ENCODE measurements at places on chromosomes 1 and 21. TPM values are rescaled to one million over a fixed set of nuclear protein-coding genes. Genes with fewer than 3 reads are reported as not detected.
A peak's percentile ranks its signal among the peaks of the same experiment; 100 is the strongest.

DNA sequence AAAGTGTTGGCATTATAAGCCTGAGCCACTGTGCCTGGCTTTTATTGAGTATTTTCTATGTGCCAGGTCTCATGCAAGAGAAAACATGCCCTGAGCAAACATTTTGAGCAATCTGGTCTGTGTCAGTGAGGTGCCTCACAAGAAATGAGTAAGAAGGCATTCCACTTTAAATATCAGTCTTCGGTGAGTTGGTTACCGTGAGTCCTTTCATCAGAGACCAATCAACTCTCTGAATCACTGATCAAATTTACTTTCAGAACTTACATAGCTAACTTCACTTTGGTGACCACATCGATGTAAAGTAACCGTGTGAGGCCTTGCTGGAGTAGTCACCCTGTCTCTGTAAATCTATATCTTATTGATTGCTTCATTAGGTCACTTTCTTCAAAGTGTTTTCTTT, 14.3 kb upstream of the DDX59 start:
- DNase-seq, result no peak

SNRNP40 gene
- 82.5 TPM for polyA plus RNA-seq

- no peak for DNase-seq
These were observed 293.5 kb downstream of the NTNG1 start for GRCh38 chr1:107434361-107434693.

- no peak for DNase-seq
These were observed 573 bp upstream of the CPT2 start for GRCh38 chr1:53196017-53196484.

GRCh38 chr1:179785031-179785431, 41.9 kb downstream of the FAM163A start:
- DNase-seq, result peak; percentile 77

DNA sequence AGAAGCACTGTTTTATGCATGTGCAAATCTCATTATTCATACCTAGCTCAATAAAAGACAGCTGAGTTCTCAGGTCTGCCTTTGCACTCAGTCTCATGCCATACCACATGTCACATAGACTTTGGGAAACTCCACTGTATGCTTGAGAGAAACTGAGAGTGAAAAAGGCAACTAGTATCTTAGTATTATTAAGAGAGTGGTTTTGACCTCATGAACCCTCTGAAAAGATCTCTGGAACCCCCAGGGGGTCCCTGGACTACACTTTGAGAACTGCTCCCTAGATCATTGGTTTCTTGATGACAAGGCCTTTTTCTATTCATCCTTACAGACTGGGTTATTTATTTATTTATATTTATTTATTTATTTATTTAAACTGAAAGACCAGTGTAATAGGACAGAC, 3.7 kb upstream of the RHEX start:
- DNase-seq, result no peak

DNA sequence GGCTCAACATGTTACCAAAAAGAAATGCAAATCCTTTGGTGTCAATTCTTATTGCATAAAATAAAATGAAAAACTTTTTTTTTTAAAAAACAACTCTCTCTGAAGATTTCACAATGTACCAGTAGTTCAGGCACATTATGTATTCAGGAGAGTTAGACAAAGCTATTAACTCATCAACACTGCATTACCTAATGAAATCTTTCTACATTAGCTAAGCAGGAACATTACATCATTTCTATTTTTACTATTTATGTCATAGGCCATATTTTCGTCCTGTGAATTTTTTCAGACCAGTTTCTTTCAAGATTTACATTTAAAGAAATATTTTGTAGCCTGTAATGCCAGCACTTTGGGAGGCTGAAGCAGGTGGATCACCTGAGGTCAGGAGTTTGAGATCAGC, 366.2 kb downstream of the USH2A start:
- DNase-seq, result no peak

DNA sequence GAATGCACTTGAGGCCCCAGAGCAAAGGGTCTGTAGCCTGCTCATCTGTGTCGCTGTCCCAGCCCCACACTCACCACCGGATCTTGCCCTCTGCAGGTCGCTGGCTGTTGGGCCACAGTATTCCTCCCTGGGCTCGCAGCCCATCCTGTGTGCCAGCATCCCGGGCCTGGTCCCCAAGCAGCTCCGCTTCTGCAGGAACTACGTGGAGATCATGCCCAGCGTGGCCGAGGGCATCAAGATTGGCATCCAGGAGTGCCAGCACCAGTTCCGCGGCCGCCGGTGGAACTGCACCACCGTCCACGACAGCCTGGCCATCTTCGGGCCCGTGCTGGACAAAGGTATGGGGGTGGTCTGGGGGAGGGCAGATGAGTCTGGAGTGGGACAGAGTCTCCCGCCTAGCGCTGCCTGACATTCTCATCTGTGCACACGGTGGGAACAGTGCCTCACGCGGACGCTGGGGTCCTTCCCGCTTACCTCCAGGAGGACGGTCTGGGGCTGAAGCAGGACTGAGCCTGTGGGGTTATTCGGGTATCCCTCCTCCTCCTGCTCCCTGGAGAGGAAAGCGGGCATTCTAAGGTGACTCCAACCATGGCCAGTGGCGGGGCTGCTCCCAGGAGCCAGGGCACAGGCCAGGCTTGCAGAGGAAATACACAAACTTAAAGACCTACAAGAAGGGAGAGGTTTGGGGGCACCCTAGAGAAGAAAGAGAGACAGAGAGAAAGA, 15.9 kb downstream of the WNT3A start:
- no peak for DNase-seq

FAM78B gene
- polyA plus RNA-seq, result 1.5 TPM

- no peak for DNase-seq
These were observed 23.4 kb downstream of the VAV3 start for GRCh38 chr1:107941531-107941930.

DNA sequence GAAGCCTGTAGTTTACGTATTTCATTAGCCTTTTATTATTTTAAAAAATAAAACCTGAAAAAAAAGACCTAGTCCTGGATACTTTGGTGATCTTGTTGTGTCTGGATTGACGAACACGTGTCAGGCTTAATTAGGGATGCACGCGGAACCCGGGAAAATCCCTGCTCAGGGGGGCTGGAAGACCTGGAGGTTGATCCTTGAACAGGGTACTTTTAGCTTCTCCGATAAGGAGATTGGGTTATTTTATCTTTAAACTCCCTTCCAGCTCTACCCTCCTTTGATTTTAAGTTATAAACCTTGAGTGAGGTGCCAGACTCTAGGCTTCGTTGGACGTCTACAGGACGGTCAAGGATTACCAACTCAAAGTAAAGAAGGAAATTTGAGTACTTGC, 552 bp upstream of the ZNF691 start:
- DNase-seq, result no peak

DNA sequence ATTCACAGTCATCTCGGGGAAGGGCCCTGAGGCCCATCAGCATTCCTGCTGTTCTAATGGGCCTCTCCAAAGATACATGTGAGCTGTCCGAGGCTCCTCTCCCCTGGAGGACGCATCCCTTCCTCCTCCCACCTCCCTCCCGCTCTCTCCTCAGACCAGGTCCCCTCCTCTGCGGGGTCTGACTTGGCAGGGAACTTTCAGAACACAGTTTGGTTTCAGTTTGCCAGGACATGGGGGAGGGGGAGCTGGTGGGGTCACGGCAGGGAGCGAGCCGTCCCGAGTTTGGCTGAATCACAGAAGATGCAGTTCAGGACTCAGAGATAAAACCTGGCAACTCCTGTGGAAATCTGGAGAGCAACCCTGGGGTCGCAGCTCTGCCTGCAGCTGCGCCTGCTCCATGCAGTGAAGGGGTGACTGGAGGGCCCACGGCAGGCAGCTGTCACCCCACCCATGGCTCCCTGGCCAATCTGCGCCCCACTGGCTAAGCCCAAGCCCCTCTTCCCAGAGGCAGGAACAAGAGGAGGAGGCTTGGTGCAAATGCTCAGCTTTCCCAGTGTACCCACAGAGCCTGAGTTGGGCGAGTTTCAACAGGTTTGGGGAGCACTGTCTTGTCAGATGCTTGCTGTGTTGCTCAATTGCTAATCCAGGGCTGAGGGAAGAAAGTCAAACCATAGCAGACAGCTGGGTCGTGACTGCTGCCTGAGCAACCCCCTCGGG, 5.7 kb downstream of the WNT4 start:
- DNase-seq, result no peak

DNA sequence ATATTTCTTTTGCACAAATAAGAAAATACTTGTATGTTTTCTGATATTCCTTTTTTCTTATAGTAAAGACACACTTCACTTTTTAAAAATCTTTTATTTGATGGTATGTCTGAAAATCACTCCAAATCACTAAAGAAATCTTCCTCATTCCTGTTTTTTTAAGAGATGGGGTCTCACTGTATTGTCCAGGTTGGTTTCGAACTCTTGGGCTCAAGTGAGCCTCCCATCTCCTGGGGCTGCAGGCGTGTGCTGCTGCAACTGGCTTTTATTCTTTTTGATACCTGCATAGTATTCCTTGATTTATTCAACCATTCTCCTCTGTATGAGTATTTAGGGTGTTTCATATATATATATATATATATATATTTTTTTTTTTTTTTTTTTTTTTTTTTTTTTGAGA, 88.1 kb downstream of the OSBPL9 start:
- no peak for DNase-seq

DNA sequence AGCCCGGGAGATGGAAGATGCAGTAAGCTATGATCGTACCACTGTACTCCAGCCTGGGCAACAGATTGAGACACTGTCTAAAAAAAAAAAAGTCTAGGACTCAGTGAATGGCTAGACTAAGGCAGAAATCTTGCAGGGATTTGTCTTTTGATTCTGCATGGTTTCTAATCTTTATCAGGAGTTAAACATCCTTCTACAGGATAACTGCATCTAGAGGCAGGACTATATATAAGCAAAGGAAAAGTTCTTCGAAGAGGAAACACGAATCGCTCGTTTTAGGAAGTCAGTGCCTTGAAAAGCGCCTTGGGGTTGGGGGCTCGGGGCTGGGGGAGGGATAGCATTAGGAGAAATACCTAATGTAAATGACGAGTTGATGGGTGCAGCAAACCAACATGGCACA, 602 bp upstream of the UFC1 start:
- no peak for DNase-seq

DNA sequence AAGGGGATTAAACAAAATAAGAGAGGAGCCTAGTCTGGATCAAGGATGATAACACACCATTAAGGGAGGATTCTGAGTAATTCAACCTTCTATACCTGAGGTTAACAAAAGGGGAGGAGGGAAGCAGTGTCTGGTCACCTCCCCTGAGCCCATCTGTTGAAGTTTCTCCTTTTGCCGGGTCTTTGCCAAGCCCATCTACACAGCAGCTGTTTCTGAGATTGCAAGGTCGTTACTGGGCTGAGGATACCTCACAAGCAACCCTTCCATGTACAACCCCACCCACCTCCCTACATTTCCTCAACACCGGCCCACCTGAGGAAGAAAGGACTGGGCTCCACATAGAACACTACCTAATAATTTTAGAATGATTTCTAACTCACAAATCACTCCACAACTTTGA, 26.3 kb downstream of the LRRC52 start:
- DNase-seq, result no peak

DNA sequence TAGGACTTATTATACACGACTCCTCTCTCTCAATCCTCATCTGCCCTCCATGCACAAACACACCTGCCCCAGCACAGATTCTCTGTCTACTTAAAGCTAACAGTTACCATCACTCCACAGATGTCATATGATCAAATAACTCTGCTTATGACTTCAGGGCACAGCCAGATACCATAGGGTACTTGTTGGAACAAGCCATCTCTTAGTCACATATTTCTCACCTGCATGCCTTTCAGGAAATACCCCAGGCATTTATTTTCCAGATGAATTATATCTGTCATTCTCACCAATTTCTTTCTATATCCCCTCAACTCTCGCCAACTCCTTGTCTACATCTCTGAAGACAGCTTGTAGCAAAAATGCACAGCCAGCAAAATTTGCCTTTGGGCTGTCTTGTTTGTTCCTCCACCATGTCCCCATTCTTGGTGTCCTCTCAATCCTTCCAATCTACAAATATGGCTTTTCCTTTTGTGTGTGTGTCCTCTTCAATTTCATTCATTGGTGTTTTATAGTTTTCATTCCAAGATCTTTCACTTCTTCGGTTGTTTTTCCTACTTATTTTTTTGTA, 353.9 kb upstream of the CAMK1G start:
- DNase-seq, result no peak

OR2L5 gene
- polyA plus RNA-seq, result not detected

GRCh38 chr1:214717351-214717750, 114.4 kb downstream of the CENPF start:
- DNase-seq, result peak; percentile 29

MRPS21 gene
- 65.9 TPM for polyA plus RNA-seq

DNA sequence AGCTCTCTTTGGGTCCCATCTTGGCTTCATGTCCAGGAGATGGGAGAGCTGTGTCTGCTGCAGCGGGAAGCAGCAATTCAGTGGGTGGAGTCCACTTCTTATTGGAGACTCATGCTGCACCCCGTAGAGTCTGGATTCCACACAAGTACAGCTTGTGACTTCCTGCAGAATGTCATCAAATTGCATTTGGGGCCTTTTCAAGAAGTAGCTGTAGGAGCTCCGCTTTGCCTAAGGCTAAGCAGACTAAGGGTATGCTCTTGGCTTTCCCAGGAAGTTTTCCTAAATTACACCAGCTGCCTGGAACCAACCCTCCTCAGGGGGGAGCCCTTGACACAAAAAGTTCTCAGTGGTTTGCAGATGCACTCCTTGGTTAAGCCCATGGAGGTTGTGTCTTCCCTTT, 5.7 kb upstream of the MOB3C start:
- no peak for DNase-seq

GRCh38 chr1:99456536-99456935, 189.4 kb upstream of the PALMD start:
- no peak for DNase-seq

DNA sequence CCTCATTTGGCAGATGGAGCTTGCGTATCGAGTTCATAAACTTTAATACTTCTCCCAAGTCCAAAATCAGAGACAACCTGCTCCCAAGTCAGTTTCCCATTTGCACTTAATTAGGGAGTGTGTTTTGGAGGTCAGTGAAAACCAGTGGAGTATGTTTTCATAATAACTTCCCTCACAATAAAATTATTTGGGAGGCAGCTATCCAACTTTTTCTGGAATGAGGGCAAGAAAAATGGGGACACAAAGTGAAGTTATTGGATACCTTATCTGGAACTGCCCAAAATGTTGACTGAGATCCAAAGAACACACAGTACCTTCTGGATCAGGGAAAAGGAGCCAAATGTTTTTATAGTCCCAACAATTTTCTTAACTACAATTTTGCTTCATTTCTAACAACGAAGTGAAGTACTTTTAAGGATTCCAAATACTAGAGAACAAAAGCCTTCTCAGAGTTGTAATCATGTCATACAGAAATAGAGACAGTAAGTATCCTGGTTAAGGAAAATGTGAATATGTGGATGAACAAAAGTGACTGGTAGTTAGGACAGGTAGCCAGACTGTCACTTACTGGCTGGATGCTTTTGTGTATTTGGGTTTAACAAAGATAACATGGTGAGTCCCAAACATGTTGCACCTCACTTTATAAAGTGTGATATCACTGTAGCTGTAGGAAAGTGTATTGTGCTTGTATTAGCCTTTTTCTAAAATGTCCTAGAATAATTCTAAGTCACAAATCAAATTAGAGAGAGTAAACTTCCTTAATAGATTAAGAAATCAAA, 325.0 kb downstream of the HLX start:
- no peak for DNase-seq

All from left kidney (tissue), 8 donors.